ENCODE measurements at places on chromosomes 7 and 10. TPM values are rescaled to one million over a fixed set of nuclear protein-coding genes. Genes with fewer than 3 reads are reported as not detected.
A peak's percentile ranks its signal among the peaks of the same experiment; 100 is the strongest.

The TUBB8 gene
- total RNA-seq = 0.08 TPM

The COX19 gene
- 14.4 TPM for total RNA-seq

The DYNC1I1 gene
- 0.13 TPM for total RNA-seq

The HABP2 gene
- 0.13 TPM for total RNA-seq

The COL28A1 gene
- not detected for total RNA-seq

The TWIST1 gene
- total RNA-seq = not detected

The HOXA7 gene
- total RNA-seq = not detected

The IL6 gene
- not detected for total RNA-seq

The ASB4 gene
- 0.15 TPM for total RNA-seq

- no peak overlapping the region for H3K27ac ChIP-seq
- H3K27me3 ChIP-seq = no peaks in the 10 kb centered on the region
These were observed 38.4 kb downstream of the FAM13C start for GRCh38 chr10:59323831-59324401.

- peaks cover 78% of the 10 kb centered on the region for H3K4me1 ChIP-seq
- H3K27me3 ChIP-seq = no peaks in the 10 kb centered on the region
- DNase-seq = no peak
- no peaks in the 10 kb centered on the region for H3K36me3 ChIP-seq
These were observed 67.8 kb downstream of the EGFR start for GRCh38 chr7:55086413-55087201.

DNA sequence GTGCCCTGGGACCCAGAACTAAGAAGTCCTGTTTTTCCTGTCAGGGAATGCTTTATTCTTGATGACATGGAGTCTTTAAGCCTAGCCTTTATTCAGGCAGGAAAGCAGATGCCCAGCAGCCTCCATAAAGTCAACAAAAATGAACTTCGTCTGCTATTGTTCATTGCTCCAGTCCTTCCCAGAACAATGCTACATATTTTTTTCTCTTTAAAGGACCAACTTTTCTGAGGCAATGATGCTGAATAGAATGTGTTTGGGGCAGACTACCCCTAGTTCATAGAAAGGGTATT is 47.6 kb upstream of the PDCD4 start:
- peaks cover 3% of the 10 kb centered on the region for H3K27me3 ChIP-seq
- no peak overlapping the region for H3K4me3 ChIP-seq
- no peaks in the 10 kb centered on the region for H3K36me3 ChIP-seq

GRCh38 chr7:24587853-24588252 is 14.6 kb downstream of the PALS2 start:
- no peaks in the 10 kb centered on the region for H3K27me3 ChIP-seq
- DNase-seq = no peak
- H3K27ac ChIP-seq = no peak overlapping the region
- no peak overlapping the region for H3K4me3 ChIP-seq

- H3K4me3 ChIP-seq = no peak overlapping the region
- peak overlapping the region; percentile 69 for H3K27ac ChIP-seq
- H3K36me3 ChIP-seq = no peaks in the 10 kb centered on the region
- DNase-seq = no peak
These were observed 63.9 kb downstream of the STK17A start for GRCh38 chr7:43646603-43647338.

GRCh38 chr7:24727154-24728120 is 29.8 kb downstream of the GSDME start:
- DNase-seq = no peak
- H3K4me3 ChIP-seq = no peak overlapping the region
- H3K36me3 ChIP-seq = no peaks in the 10 kb centered on the region
- no peaks in the 10 kb centered on the region for H3K4me1 ChIP-seq
- H3K27ac ChIP-seq = no peak overlapping the region
- H3K27me3 ChIP-seq = no peaks in the 10 kb centered on the region

- no peak overlapping the region for H3K27ac ChIP-seq
- H3K36me3 ChIP-seq = peaks cover 14% of the 10 kb centered on the region
- DNase-seq = no peak
- H3K4me3 ChIP-seq = peak overlapping the region; percentile 15
- H3K27me3 ChIP-seq = no peaks in the 10 kb centered on the region
These were observed 41.1 kb upstream of the PRKAR1B start for GRCh38 chr7:767941-768731.

GRCh38 chr7:99898023-99898357 is 21.2 kb upstream of the OR2AE1 start:
- no peaks in the 10 kb centered on the region for H3K27me3 ChIP-seq
- H3K36me3 ChIP-seq = 0 out of 2 replicates have a peak, but pooled peaks cover 5% of the 10 kb centered on the region
- no peak overlapping the region for H3K27ac ChIP-seq

- H3K27ac ChIP-seq = no peak overlapping the region
- no peaks in the 10 kb centered on the region for H3K4me1 ChIP-seq
- no peaks in the 10 kb centered on the region for H3K27me3 ChIP-seq
- no peak overlapping the region for H3K4me3 ChIP-seq
- DNase-seq = no peak
These were observed 209.5 kb upstream of the INHBA start for GRCh38 chr7:41912426-41912825.

GRCh38 chr10:28566458-28567015 is 33.6 kb downstream of the WAC start:
- H3K27me3 ChIP-seq = no peaks in the 10 kb centered on the region
- no peak for DNase-seq
- H3K4me1 ChIP-seq = no peaks in the 10 kb centered on the region
- H3K27ac ChIP-seq = no peak overlapping the region

GRCh38 chr10:24463611-24464426 is 254.9 kb downstream of the KIAA1217 start:
- peak; percentile 87 for DNase-seq
- no peak overlapping the region for H3K4me3 ChIP-seq
- H3K36me3 ChIP-seq = no peaks in the 10 kb centered on the region
- H3K27ac ChIP-seq = no peak overlapping the region
- peaks cover 8% of the 10 kb centered on the region for H3K4me1 ChIP-seq
- no peaks in the 10 kb centered on the region for H3K27me3 ChIP-seq

DNA sequence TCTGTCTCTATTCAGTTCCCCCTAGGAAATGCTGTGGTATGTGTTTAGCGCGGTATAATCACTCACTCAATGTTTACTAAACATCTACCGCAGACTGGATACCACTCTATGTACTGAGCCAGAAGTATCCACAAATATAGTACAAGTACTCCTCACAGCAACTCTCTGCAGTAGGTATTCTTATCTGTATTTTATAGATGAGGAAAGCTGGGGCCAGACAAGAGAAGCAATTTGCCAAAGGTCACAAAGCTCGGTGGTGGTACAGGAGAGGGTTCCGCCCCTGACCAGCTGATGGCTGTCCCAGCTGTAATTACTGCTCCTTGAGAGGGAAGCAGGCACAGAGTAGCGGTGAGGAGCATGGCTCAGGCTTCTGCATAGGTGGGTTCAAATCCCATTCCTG is 184.1 kb downstream of the DOCK4 start:
- no peak for DNase-seq
- H3K27me3 ChIP-seq = no peaks in the 10 kb centered on the region
- H3K4me3 ChIP-seq = no peak overlapping the region
- H3K27ac ChIP-seq = no peak overlapping the region
- H3K36me3 ChIP-seq = no peaks in the 10 kb centered on the region

- no peaks in the 10 kb centered on the region for H3K36me3 ChIP-seq
- H3K27me3 ChIP-seq = no peaks in the 10 kb centered on the region
- no peak for DNase-seq
- no peaks in the 10 kb centered on the region for H3K4me1 ChIP-seq
These were observed 22.4 kb upstream of the TECTB start for GRCh38 chr10:112260831-112261230.

GRCh38 chr10:57353403-57354003 is 914.2 kb downstream of the IPMK start:
- no peaks in the 10 kb centered on the region for H3K4me1 ChIP-seq
- H3K4me3 ChIP-seq = no peak overlapping the region
- no peak overlapping the region for H3K27ac ChIP-seq
- no peak for DNase-seq
- H3K36me3 ChIP-seq = no peaks in the 10 kb centered on the region

GRCh38 chr10:44674536-44675386 is 236.4 kb upstream of the TMEM72 start:
- H3K27ac ChIP-seq = no peak overlapping the region
- H3K4me1 ChIP-seq = no peaks in the 10 kb centered on the region
- H3K4me3 ChIP-seq = no peak overlapping the region
- 0 out of 2 replicates have a peak, but pooled peaks cover 7% of the 10 kb centered on the region for H3K27me3 ChIP-seq

GRCh38 chr7:2109936-2110609 is 122.7 kb downstream of the MAD1L1 start:
- no peaks in the 10 kb centered on the region for H3K36me3 ChIP-seq
- peaks cover 26% of the 10 kb centered on the region for H3K4me1 ChIP-seq
- DNase-seq = peak; percentile 93
- no peaks in the 10 kb centered on the region for H3K27me3 ChIP-seq
- H3K27ac ChIP-seq = peak overlapping the region; percentile 69
- peak overlapping the region; percentile 13 for H3K4me3 ChIP-seq

DNA sequence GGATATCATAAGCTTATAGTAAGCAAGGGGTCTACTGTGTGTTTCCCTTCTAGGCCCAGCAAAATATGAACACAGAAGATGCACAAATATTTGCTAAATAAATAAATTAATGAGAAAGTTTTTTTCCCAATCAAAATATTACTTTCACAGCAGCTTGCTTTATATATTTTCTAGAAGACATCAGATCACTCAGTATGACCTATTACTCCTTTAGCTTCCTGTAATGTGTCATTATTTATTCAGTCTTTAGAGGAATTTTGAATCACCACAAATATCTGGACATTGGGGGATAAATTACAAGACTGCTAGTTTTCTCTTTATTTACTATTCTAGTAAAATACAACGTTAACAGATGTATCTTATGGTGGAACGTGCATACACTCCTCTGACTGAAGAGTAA is 765.8 kb upstream of the POM121L12 start:
- H3K4me3 ChIP-seq = no peak overlapping the region
- no peaks in the 10 kb centered on the region for H3K4me1 ChIP-seq
- H3K36me3 ChIP-seq = no peaks in the 10 kb centered on the region
- H3K27ac ChIP-seq = no peak overlapping the region

DNA sequence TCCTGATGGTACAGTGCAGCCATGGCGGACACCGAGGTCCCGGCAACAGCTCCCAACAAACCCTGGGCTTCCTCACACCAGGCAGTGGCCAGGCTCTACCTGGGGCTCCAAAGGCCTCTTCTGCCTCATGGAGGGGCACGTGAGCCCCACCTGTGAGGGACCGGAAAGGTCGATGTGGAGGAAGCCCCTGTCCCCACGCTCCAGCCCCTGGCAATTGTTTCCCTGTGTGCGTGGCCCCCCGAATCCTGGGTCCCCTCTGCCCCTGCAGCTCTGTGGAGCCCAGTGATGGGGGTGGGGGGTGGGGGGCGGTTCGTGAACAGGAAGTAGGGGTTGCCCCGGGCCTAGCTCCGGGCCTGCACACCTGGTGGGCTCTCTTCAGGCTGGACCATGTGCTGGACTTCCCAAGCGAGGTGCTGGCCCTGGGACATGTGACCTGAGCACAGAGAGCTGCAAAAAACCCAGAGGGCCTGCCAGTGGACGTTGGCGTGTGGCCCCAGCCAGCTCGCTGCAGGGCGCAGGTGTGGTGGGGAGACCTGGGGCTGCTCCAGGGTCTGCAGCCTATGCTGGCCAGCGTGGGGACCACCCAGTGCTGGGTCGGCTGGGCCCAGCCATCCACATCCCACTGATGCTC is 72.6 kb downstream of the INPP5A start:
- H3K36me3 ChIP-seq = no peaks in the 10 kb centered on the region
- DNase-seq = no peak
- peaks cover 17% of the 10 kb centered on the region for H3K4me1 ChIP-seq
- no peak overlapping the region for H3K27ac ChIP-seq

GRCh38 chr7:69817841-69818635 is 219.8 kb downstream of the AUTS2 start:
- H3K4me3 ChIP-seq = no peak overlapping the region
- DNase-seq = no peak
- no peaks in the 10 kb centered on the region for H3K27me3 ChIP-seq
- H3K36me3 ChIP-seq = no peaks in the 10 kb centered on the region

Measured in Panc1 (cell line).